NCI-H2171 treated with DMSO at 0.1 percent for 48 hours (cell line): ENCODE measurements at places on chromosomes 6 and 20.
A peak's percentile ranks its signal among the peaks of the same experiment; 100 is the strongest.

DNA sequence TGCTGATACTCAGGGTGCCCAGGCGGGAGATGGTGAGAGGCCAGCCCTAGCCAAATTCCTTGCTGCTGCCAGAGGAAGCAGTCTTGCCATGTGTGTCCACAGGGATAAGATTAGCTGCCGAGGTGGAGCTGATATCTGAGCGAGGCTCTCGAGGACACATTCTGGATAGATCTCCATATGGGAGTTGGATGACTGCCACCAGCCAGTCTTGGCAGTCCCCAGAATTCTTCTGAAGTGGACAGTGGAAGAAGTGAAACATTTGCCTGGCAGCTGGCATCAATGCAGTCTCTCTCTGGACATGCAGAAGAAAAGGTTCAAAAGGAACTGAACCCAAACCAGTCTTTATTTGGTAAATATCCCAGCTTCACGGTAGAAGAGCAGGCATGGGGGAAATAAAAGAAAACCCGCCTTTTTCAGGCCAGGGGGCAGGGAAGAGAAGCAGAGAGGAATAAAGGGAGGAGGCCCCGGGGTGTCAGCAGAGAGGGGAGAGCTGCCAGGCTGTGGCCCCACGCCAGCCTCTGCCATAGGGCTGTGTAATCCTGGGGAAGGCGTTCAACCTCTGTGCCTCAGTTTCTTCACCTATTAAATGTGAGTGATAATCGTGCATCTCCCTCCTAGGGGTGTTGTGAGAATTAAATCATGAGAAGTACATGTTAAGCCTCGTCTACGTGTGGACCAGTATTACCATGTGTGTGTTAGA, 3.7 kb upstream of the FUCA2 start:
- no peak for DNase-seq

DNA sequence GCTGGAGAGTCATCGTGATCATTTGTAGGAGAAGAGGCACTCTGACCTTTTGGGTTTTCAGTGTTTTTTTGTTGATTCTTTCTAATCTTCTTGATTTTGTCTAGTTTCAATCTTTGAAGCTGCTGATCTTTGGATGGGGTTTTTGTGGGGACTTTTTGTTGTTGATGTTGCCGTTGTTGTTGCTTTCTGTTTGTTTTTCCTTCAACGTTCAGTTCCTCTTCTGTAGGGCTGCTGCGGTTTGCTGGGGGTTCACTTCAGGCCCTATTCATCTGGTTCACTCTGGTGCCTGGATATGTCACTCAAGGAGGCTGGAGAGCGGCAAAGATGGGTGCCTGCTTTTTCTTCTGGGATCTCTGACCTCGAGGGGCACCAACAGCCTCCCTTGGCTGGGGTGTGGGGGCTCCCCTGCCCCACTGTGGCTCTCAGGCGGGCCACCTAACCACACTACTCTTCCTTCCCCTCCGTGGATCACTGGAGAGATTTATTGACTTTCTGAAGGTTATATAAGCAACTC, 21.5 kb upstream of the TMEM244 start:
- no peak for DNase-seq

- DNase-seq = peak; percentile 66
These were observed 105.4 kb downstream of the PERP start for GRCh38 chr6:138001750-138002349.

DNA sequence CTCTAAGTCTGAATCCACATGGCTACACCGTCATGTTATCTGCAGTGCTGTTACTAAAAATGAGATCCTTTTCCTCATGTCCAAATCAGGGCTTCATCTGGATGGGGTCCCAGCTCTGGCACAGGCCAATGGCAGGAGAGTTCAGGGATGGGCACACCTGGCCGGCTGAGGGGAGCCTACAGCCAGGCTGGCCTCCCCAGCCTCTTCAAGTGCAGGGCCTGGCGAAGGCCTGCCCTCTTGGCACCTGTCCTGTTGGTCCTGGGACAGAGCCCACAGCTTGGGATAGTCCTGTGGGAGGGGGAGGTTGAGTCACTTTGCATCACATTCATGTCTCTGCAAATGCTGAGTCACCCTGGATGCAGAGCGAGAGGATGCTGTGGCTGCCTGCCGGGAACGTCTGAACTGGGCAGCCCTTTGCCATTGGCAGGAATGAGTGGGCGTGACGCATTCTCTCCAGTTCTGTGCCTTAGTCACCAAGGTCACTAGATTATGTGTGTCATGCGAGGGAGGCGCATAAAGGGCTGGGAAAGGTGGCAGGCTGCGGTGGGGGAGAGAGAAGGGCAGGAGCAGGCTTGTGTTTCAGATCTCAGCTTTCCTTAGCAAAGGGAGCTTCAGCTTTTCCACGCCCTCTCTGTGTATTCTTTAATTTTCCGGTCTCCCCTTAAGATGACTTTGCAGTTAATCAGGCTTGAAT, 223.2 kb upstream of the ECI2 start:
- DNase-seq = no peak

GRCh38 chr20:32490942-32491763, 94.0 kb downstream of the NOL4L start:
- DNase-seq = no peak

DNA sequence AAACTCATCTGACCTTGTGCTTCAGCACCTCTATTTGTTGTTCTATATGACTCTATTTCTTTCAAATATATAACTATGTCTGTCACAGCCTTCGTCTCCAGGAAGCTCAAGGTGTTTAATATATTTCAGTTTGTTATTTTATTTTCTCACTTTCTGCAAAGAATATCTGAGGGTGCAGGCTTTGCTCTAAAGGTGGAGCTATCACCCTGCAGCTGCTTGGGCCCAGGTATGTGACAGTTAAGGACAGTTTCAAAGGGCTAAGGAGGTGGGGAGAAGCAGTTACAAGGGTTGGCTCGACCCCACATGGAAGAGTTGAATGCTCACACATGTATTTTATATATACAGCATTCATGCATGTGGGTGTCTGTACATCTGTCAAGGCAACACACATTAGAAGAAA, 405.6 kb downstream of the BTBD9 start:
- DNase-seq = no peak

- no peak for DNase-seq
These were observed 177.9 kb downstream of the TFAP2C start for GRCh38 chr20:56806952-56807517.

DNA sequence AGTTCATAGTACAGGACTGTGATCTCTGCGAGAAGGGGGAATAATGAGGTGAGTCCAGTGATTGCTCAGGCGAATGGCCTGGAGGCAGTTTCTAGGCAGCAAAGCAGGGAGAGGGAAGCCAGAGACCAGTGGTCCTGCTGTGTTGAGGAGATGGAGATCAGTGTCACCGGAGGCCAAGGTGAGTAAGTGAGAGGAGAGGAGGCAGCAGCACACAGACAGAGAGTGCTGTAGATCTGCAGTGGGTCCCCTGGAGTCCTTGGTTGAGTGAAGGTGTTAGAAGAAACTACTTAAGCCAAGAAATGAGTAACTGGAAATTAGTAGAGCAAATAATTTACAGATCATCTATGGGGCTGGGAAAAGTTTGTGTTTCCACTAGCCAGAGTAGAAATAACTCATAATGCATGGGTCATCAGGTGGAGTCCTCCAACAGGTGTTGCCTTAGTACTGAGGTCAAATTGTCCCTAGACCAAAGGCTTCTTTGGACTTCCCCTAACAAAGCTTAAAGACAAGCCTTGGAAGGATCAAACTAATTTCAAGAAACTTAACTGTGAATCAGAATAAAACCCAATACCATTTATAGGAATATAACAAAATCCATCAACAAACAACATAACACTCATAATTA, 13.6 kb downstream of the HEBP2 start:
- DNase-seq = no peak

GRCh38 chr6:32472781-32473375, 33.2 kb downstream of the HLA-DRA start:
- DNase-seq = no peak

DNA sequence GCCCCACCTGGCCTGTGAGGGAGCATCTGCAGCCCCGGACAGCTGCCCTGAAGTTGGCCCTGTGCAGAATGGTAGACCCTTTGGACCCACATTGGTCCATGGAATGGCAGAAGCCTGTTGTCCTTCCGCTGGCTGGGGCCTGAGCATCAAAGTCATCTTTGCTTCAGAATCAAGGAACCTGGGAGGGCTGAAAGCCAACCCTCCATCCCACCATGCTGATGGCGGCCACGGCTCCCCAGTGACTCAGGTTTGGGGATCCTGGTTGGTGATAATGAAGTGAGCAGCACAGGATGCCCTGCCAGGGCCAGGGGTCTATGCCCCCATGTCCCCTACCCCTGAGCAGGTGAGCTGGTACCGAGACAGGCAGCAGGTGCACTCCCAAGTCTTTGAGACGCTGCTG, 52.8 kb downstream of the YTHDF1 start:
- no peak for DNase-seq

DNA sequence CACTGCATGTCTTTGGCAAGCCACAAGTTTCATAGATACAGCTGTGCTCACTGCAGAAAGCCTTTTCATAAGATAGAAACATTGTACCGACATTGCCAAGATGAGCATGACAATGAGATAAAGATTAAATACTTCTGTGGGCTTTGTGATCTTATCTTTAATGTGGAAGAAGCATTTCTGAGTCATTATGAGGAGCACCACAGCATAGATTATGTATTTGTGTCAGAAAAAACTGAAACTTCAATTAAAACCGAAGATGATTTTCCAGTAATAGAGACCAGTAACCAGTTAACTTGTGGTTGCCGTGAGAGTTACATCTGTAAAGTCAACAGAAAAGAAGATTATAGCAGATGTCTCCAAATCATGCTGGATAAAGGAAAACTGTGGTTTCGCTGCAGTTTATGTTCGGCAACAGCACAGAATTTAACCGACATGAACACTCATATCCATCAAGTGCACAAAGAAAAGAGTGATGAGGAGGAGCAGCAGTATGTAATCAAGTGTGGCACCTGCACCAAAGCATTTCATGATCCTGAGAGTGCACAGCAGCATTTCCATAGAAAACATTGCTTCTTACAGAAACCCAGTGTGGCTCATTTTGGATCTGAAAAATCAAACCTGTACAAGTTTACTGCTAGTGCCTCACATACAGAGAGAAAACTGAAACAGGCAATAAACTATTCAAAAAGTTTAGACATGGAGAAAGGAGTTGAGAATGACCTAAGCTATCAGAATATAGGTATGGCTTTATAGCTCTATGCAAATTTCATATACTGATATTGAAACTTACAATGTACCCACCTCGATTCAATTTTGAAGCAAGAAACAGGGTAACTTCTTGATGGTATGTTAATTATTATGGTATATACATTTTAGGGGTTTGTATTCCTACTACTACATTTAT, 23.9 kb upstream of the BAG2 start:
- DNase-seq = no peak

GRCh38 chr6:169646906-169647567, 54.8 kb downstream of the WDR27 start:
- no peak for DNase-seq

- DNase-seq = peak; percentile 22
These were observed 80.7 kb downstream of the CARMIL1 start for GRCh38 chr6:25359891-25360290.

GRCh38 chr20:57957411-57958049, 247.7 kb upstream of the PMEPA1 start:
- no peak for DNase-seq

GRCh38 chr6:89027756-89028155, 52.8 kb upstream of the PNRC1 start:
- no peak for DNase-seq

DNA sequence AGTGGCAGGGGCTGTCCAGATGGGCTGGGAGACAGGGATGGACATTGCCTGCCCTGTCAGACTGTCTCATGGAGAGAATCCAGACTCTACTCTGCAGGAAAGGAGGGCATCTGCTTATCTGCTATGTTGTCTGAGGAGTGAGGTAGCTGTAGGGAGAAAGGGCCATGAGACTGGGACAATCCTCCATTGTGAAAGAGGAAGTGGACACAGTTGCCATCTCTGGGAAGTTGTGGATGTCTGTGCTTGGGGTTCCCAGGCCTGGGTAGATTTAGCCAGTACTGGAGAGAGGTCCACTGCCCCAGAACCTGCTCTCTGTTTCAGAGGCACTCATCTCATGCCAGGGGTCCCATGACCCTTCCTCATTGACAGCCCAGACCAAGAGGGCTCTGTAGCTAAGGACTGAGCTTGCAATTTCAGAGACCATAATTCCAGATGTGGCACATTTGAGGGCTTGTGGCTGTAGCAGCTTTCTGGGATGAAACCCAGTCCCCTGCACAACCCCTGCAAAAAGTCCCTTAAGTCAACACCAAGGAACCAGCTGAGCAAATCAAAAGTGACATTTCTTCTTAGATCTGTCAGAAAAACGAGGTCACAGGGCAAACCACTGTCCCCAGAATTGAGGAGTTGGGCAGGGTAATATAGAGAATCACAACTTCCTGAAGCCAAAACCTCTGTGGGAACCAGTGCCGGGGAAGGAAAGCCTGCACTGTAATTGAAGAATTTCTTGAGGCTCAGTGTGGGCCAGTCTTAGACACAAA, 4.1 kb upstream of the SIRPG start:
- no peak for DNase-seq

DNA sequence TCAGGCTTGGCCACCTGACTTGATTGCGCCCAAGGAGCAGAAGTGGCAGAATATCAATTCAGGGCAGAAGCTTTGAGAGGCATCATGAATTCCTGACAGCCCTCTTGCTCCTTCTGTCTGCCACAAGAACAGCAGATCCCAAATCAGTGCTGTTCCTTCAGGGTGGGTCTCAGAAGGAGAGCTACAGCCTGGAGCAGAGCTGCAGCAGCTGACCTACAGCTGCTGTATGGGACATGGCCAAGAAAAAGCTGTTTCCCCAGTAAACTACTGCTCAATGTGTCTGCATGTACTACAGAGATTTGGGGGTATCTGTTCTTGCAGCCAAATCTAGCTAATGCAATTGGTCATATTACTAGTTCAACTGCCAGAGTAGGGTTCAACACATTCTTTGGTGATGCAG, 69.0 kb downstream of the SLC22A3 start:
- no peak for DNase-seq

DNA sequence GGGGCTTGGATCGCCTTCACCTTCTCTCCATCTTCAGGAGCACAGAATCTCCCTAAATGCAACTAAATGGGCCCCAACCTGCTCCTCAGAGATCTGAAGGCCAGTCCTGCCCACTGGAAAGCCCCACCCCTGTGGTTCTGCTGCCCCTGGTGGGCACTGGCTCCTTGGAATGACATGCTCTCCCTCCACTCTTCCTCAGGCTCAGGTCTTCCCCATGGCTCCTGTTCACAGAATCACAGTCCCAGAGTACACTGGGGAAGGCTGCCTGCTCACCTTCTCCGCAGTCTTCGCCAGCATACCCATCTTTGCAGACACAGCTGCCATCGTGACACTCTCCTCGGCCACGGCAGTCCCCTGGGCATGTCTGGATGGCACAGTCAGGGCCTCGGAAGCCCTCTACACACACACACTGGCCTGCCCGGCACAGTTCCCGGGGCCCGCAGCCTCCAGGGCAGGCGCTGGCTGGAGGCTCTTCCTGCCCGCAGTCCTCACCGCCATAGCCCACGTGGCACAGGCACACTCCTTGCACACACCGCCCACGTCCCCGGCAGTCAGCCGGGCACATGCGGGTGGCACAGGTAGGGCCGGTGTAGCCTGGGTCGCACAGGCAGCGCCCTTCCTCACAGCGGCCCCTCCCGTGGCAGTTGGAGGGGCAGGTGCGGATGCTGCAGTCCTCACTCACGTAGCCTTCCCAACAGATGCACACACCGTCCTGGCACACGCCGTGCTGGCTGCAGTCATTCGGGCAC, 13.6 kb downstream of the TNXB start:
- no peak for DNase-seq
